Epithelial cell of proximal tubule (primary cell): ENCODE measurements at places on chromosomes 7 and 10. TPM values are rescaled to one million over a fixed set of nuclear protein-coding genes. Genes with fewer than 3 reads are reported as not detected.

The NODAL gene
- total RNA-seq, result not detected in 2 replicates

The PRKAG2 gene
- total RNA-seq, result 20.8 and 39.1 TPM in 2 replicates

The HKDC1 gene
- 42.0 and 75.2 TPM in 2 replicates for total RNA-seq

The CALHM1 gene
- total RNA-seq, result not detected in 2 replicates

The TAS2R5 gene
- total RNA-seq, result 0.35 TPM in 1 of 2 replicates, not detected in the other

The GIMAP7 gene
- total RNA-seq, result not detected in 2 replicates

The CHN2 gene
- total RNA-seq, result 0.35 and 5.1 TPM in 2 replicates

The PAPSS2 gene
- total RNA-seq, result 15.6 and 24.4 TPM in 2 replicates

The CREM gene
- total RNA-seq, result 26.9 and 32.3 TPM in 2 replicates

The PRKRIP1 gene
- 13.2 and 16.1 TPM in 2 replicates for total RNA-seq

The OR2A42 gene
- total RNA-seq, result not detected in 2 replicates

The DENND2A gene
- total RNA-seq, result 27.6 and 34.4 TPM in 2 replicates

- DNase-seq, result no peak
Measured at GRCh38 chr10:44966816-44967509, 7.4 kb downstream of the RASSF4 start.

DNA sequence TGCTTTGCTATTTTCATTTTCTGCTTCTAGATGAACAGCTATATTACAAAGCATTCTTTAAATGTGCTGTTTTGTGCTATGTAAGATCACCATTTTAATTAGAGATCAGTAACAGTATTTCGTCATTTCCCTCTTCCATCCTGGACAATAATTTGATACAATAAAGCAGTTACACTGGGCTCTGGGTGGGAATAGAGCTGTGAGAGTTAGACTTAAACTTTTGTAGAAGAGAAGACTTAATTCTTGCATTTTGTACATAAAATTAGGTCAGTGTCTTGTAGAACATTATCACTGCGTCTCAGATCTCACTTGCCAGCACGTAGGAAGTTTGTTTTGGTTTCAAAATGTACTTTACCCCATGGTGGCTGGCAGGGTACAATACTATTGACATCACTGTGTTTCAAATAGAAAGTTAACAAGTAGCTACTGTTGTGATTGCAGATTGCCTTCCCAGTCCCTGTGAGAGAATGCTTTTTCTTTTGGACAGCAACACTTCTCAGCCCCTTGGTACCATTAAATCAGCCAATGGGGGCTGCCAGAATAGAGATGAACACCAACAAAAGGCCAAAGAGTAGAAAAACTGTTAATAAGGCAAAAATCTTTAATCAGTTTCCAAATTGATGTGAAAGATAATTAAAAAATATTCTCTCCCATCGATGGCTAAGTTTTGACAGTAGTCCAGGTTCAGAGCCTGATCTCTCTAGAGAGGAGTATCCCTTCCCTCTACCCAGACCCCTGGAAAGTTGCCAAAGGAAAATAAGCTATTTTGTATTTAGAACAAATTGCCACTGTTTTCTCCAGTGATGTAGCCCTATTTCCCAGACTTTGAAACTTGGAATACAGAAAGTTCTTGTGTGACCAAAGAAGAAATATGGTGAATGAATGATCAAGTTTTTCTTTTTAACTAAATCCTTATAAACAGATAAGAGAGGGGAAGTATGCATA lies 35.1 kb downstream of the SMNDC1 start:
- no peak for DNase-seq

DNA sequence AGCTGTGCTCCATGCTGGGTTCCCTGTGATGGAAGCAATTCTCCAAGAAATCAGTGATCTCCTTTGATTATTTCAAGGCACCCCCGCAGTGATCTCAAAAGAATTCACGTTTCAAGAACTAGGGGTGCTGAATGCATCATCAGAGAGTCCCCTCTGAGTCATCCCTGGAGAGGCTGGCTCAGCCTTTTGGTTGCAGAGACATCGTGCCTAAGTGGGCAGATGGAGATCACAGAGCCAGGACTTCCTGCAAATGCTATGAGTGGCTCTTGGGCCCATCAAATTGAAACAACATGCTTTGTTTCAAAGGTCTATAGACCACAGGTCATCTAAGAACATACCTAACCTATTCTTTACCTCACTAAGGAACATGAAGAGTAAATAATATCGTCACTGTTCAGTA lies 41.5 kb upstream of the PLEKHA1 start:
- DNase-seq, result no peak

DNA sequence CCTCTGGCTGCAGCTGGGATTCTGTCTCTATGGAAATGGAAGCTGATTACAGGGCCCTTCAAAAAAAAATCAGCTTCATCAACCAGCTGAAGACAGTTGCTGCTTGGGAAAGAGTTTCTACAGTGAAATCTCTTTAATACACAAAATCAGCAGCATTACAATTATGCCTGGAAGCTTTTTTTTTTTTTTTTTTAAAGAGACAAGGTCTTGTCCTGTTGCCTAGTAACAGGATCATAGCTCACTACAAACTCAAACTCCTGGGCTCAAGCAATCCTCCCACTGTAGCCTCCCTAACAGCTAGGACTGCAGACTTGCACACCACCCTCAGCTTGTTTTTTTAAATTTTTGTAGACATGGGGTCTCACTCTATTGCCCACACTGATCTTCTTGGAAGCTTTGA lies 94.5 kb downstream of the OR13A1 start:
- DNase-seq, result no peak

GRCh38 chr7:147759327-147759943 lies 831.1 kb upstream of the C7orf33 start:
- DNase-seq, result no peak

DNA sequence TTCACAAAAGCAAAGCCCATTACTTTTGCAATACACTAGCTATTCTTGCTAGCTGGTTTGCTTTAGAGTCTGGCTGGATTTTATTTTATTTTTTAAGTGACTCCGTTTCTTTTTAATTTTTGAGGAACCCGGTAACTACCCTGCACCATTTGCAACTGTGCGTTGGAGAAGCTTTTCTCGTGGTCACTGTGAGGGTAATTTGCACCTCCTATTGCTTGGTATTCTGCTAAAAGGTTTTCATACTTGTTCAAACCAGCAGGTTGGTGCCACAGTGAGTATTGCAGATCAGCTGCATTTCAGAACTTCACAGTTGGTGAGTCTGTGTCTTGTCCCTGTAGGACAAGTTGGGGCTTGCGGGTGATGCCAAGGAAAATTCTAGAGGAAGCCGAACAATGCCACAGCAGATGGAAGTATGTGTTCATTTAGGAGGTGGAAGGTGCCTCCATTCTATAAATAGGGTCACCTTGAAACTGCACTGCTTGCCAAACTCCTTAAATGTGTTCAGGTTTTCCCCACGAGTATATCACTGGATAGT lies 3.9 kb upstream of the NMT2 start:
- DNase-seq, result no peak

GRCh38 chr10:132174237-132174636 lies 12.5 kb upstream of the DPYSL4 start:
- DNase-seq, result no peak

DNA sequence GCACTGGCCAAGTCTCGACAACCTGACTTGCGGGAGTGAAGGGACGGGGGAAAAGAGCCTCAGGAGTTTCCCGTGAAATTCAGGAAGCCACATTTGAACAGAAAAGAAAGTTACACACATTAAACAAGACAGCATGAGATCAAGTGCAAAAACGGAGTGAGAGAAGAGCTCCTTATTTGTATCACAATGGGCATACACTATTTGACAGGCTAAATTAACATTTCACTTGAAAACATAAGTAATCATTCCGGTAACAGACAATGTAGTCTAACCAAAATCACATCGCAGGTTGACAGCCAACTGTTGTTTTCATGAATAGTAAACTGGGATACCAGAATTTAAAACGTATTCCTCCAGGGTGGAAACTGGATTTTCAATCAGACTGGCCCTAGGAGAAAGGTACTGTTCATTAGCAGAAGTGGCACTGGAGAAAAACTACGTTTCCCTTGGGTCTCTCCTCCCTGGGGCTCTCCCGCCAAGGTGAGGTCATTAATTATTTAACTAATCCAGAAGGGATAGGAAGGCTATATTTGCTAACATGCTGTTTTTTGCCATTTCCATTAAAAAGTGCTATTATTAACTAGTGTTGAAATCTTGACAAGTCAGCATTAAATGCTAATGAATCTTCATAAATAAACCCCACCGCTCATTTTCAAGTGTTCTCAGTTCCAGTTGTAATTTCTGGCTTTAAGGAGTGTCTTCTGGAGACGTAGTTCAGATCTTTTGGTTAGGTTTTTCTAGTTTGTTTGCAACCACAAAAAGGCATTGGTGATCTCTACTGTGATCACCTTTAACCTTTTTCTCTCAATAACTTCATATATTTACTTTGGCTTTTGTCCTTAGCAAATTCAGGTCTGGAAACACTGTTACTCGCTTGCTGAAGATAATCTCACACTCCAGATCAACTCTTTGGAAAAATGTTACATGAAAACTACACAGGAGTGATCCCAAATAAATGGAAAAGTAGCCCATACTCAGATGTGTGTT lies 25.1 kb downstream of the RHEB start:
- DNase-seq, result no peak

DNA sequence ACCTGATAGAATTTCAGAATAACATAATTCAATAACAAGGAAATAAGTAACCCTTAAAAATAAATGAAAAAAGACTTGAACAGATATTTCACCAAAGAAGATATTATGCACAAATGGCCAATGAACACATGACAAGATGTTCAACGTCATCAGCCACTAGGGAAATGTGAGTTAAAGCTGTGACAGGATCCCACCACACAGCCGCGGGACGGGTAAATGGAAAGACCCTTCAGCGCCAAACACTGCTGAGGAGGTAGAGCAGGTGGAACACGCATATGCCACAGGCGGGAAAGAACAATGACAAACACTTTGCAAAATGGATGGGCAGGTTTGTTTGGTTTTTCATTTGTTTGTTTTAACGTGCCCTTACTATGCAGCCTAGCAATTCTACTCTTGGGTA lies 86.1 kb upstream of the RNF32 start:
- no peak for DNase-seq

DNA sequence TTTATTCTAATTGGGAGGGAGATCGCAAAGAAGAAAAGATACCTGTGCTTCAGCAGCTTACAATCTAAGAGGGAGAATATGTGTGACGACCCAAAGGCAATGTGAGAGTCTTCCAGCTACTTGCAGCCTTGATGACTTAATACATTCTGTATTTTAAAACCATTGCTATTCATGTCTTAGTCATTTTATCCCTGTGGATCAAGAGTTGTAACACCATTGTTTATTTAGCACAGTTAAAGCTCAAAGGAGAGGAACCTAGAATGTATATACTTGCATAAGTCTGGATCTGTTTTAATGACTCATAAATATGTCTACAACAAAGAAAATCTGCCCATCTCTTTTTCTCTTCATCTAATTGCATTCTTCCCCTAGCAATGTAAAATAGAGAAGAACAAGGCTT lies 117.9 kb upstream of the DLX6 start:
- no peak for DNase-seq

- no peak for DNase-seq
Measured at GRCh38 chr10:16905320-16905719, 88.1 kb upstream of the RSU1 start.

DNA sequence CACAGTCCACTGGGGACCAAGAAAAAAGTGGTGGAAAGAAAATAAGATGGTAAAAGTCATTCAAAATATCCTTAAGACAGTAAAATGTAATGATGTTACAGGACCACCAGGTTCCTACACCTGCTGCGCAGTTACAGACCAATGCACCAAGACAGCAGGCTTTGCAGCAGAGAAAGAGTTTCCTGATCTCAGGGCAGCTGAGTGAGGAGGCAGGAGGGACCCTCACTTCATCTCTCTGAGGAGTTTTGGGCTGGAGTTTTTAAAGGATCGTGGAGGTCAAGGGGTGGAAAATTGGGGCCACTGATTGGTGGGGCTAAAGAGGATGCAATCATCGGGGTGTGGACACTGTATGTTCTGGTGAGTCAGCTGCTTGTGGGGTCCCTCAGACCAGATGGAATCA lies 100.0 kb downstream of the BMS1 start:
- DNase-seq, result no peak

DNA sequence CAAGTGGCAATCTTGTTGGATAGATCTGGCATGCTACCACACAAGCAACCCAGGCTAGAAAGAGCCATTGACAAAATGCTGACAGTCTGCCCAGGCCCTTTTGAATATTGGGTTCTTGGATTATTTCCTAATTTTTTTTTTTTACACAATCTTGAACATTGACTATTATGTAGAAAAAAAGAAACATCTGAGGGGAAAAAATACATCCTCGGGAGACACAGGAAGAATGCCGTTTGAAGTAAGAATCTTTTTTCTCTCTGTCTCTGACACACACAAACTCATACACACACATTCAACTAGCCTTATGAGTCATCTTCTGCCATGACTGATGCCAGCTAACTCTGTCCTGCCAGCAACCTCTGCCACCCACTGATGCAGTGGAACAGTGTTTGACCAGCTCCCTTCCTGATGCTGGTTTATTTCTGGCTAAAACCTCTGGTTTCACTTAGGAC lies 47.2 kb downstream of the SORBS1 start:
- peak; percentile 67 for DNase-seq

GRCh38 chr10:31599626-31600504 lies 280.8 kb downstream of the ZEB1 start:
- DNase-seq, result no peak

GRCh38 chr7:106779877-106780276 lies 85.2 kb upstream of the PIK3CG start:
- no peak for DNase-seq

GRCh38 chr7:36262309-36263094 lies 109.4 kb downstream of the EEPD1 start:
- DNase-seq, result no peak

DNA sequence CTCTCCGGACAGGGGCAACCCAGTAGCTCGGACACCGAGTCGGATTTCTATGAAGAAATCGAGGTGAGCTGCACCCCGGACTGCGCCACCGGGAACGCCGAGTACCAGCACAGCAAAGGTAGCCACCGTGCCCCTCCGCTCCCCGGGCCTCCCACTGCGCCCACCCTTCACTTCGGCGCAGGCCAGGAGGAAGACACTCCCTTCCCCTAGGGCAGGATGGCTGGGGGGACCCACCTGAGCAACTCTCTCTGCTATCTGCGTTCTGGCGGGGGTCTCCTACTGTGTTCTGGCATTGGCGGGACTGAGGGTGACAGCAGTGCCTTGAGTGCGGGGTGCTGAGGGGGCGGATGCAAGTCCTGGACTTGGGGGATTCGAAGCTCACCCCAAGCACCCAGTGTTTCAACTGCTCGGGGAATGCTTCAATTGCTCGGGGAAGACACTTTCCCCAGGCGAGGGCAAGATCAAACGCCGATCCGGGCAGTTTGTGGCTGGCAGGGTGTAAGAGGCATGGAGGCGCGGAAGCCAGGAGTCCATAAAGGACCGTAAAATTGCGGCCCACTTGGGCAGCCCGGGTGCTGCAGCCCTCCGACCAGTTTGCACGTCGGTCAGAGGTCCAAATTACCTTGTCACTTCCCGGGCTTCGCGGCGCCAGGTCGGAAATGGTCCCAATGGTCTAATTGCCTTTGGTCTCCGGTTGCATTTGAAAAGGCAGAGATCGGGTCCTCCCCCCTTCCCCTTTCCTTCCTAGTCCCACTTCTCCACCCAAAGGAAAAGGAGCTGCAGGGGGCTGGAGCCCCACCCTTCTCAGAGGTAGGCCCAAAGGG lies 950 bp downstream of the EVX1 start:
- no peak for DNase-seq

GRCh38 chr10:3484306-3485056 lies 300.5 kb downstream of the KLF6 start:
- no peak for DNase-seq

- no peak for DNase-seq
Measured at GRCh38 chr7:1302936-1303335, 70.3 kb downstream of the UNCX start.

- DNase-seq, result no peak
Measured at GRCh38 chr7:75559355-75559975, 67.3 kb downstream of the SPDYE5 start.

- DNase-seq, result no peak
Measured at GRCh38 chr7:114885836-114886235, 36.1 kb upstream of the MDFIC start.
